ENCODE measurements at places on chromosomes 5 and 9.

- DNase-seq = no peak
These were observed 117.8 kb downstream of the TLR4 start for GRCh38 chr9:117821954-117822353.

DNA sequence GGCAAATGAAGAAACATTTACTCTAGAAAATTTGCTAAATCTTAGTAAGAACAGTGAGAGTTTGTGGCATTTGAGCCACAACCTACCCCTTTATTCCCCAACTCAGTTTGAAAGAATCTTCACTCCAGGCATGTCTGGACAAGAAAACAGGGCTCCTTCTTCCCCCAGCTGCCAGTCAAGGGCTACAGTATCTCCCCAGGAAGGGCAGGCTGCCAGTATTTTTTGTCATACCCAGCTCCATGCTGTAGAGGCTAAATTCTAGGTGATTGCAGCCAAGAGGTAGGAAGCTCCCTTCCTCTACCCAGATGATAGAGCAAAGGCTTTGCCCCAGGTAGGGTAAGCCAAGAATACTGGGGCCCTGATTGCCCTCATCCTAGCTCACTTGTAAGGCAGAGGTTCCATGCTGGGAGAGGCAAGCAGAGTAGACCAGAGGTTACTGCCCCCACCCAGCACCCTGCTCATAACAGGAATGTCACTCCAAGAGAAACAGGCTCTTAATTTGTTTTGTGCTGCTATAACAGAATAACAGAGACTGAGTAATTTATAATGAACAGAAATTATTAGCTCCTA is 20.0 kb upstream of the GRPEL2 start:
- no peak for DNase-seq

DNA sequence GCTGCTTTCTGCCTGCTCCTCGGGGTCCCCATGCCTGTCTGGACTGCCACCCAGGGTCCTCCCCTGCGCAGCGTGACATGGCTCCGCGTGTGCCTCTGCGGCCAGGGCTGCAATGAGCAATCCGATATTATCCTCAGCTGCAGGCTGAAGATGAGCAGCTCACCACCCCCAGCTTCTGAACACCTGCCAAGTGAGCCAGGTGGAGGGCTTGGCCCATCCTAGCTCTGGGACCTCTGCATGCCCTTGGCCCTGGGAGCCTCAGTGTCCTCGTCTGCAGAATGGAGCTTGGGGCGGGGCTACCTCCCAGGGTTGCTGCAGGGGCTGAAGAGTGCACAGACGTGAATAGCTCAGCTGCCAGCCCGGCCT is 4.1 kb upstream of the MYMK start:
- DNase-seq = no peak

- DNase-seq = peak; percentile 16
These were observed 24.7 kb downstream of the NR5A1 start for GRCh38 chr9:124482431-124483031.

DNA sequence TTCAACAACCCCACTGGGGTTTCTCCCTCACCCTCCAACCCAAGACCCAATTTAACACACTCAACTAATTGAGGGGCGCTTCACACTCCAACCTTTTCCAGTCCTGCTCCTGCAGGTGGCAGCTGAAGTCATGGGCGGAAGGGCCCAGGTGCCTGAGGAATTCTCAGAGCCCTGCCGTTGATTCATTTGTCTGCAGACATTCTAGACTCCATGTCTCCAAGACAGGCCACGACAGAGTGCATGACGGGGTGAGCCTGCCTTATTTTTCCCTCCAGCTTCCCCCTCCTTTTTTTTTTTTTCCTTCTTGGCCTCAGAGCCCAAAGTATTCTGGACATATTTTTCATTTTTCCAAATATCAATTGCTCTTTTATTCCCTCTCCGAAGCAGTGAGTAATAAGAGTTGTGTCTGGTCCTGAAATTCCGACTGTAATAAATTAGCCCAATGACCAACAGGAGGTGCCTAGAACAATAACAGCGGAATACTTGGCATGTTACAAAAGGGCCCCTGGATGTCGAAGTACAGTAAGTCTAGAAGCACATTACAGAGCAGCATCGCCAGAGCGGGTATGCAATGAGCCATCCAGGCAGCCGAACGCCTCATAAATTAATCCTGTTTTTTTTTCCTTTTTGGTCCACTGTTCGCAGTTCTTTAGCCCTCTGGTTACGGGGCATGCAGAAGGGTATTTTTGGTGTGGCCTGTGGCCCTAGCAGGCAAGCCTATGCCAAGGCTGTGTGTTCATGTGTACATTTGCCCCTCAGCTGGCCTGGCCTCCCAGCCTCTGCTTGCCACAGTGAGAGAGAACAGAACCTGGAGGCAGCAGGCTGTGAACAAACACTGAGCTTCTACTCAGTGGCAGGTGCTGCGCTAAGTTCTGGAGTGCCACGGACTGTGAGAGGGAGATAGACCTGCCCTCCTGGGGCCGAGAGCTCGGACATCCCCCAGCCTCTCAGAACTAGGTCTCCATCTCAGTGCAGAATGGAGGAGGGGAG is 8.6 kb upstream of the SMIM23 start:
- peak; percentile 68 for DNase-seq

GRCh38 chr5:388266-389196 is 54.4 kb upstream of the EXOC3 start:
- peak; percentile 24 for DNase-seq

DNA sequence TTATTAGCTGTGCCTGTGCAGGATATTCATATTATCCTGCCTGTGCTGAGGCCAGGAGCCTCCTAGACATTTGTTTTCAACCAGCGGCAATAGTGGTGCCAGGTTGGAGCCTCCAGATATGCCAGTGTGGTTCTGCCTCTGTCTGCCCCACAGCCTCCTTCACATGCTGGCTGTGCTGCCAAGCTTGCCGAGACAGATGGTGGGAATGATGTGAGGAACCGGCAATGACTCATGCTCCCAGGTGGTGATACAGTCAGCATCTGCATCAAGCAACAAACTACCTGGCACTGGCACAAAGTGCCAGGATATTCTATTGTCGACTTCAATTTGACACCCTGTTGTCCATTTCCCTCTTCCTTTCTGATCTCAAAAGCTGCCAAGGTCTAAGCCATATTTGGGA is 285.7 kb downstream of the CHSY3 start:
- no peak for DNase-seq

DNA sequence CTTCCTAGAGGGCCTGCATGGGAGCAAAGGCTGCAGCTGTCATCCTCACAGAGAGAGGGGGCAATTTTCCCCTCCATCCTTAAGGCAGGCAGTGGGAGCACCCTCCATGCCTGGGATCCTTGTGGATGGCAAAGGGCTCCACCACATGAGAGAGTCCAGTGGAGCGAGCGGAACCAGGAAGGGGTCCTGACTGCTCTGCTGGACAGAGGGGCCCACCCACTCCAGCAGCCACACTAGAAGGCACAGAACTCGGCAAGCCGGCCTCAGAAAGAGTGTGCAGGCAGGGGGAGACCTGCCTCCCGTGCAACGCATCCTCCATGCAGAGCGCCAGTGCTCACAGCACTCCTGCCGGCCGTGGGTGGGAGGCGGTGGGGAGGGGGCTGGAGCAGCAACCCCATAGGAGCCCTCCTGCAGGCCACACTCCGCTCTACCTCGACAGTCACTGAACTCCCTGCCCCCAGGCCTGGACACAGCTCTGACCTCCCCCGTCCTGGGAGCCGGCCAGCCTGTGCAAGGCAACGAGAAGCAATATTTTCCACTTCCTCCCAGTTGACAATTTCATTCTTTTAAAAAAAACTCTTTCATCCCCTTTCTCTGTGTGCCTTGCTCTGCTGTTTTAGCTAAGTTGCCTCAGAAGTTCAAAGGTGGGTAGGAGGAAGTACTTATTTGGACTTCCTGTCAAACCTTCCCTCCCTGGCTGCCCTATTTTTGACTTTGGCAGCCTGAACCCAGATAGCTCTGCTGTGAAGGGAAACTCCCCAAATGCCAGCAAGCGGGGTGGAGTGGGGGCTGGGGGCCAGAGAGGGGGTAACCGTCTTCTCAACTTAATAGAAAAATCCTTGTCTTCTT is 5.3 kb upstream of the LCP2 start:
- DNase-seq = peak; percentile 67

DNA sequence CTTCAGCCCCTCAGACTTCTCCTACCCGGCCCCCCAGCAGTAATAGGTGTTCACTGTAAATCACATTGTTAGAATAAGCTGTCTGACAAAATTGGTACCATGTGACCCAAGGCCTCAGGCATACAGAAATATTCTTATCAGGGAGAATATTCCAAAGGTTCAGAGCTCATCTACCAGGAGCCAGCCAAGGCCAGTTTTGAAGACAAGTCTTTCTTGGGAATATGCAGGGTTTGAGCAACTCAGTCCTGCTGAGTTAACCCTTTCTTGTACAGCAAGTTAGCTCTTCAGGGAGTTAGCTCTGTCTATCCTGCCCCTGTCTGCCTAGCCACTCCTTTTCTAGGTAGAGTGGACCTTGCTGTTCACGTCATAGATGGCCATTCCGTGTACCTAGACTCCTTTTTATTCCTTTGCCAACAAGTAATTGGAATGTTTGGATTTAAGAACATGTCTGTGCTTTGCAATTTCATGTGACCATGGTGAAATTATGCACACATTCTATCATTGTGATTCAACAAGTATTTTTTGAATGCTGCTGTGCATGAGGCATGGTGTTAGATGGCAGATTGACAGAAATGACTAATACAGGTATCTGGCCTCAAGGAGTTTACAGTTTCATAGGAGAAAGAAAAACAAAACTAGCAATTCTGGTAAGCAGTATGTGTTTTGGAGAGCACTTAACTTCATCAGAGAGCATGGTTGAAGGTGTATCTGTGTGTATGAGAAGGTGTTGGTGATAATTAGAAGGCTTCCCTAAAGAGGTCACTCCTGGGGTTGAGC is 22.6 kb downstream of the TGFBR1 start:
- no peak for DNase-seq

DNA sequence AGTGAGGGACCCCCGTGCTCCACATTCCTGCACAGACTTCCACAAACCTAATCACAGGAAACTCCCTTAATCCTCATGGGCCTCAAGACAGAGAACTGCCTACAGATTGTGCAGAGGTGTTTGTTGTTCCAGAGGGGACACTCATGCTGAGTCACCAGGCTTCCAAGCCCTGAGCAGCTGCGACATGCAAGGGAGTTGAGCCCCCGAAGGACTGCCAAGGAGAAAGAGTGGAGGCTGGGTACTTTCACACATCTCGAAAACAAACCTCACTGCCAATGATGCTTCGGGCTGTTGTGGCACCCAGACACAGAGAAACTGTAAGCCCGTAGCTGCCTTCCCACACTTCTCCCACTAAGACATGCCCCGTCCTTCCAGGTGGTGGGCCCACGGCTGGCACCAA is 480.8 kb downstream of the CDH12 start:
- DNase-seq = no peak

DNA sequence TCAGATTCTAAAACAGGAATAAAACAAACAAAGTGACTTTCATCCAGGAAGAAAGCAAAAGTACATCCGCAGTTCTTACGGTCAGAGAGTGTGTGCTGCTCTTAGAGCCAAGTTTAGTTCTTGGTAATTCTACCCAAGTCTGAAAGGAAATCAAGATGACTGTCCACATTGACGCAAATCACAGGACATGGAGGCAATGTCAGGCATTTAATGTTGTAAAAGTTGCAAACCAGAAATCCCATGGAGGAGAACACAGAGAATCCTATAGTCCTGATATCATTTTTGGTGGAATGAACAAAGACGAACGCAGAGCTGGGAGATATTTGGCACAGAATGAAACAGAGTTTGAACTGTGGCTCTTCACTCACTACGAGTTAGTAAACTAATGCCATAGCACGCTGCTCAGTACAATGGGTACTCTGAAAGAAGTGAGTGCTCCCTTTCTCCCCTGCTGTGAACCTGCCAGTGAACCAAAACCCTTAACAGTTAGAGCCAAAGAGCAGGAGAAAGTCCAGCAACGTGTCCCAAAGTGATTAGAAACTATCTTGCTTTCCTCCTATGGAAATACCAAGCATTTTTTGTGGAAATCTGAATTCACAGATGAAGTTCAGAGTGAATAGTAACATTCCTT is 74.3 kb downstream of the MUSK start:
- peak; percentile 38 for DNase-seq

DNA sequence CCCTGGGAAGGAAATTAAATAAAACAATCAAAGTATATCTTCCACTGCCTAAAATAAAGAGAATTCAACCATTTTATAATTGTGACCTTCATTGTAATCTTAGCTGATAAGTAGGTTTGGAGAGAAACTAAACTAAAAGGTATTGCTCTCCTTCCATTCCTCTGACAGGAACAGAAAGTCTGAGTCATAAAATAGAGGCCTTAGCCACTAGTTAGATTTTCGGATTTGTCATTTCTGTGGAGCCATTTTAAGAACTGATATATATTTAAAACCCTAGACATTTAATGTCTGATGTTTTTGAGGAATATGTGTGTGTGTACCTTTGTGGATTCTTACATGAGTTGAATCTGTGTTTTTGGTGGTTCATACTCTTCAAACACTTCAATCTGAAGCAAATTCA is 11.8 kb upstream of the TMC1 start:
- no peak for DNase-seq

GRCh38 chr9:117963493-117964090 is 259.4 kb downstream of the TLR4 start:
- no peak for DNase-seq

- DNase-seq = no peak
These were observed 144.7 kb upstream of the MPDZ start for GRCh38 chr9:13424204-13424603.

GRCh38 chr5:141780240-141780951 is 97.8 kb downstream of the PCDH1 start:
- no peak for DNase-seq

DNA sequence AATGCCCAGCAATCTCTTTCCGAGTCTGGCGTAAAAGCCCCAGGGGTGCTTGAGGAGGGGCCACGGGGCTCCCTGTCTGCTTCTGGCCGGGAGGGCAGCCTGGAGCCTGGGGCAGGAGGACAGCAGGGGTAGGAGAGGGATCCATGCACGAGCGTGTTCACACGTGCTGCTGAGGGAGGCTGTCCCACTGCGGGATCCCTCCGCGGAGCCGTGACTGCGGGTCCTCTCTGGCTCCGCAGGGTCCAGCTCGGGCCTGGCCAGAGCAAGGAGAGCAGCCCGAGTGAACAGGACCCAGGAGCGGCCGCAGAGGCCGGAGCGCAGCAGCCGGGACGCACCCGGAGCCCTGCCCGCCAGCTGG is 78.4 kb downstream of the ZNF354C start:
- DNase-seq = peak; percentile 26

DNA sequence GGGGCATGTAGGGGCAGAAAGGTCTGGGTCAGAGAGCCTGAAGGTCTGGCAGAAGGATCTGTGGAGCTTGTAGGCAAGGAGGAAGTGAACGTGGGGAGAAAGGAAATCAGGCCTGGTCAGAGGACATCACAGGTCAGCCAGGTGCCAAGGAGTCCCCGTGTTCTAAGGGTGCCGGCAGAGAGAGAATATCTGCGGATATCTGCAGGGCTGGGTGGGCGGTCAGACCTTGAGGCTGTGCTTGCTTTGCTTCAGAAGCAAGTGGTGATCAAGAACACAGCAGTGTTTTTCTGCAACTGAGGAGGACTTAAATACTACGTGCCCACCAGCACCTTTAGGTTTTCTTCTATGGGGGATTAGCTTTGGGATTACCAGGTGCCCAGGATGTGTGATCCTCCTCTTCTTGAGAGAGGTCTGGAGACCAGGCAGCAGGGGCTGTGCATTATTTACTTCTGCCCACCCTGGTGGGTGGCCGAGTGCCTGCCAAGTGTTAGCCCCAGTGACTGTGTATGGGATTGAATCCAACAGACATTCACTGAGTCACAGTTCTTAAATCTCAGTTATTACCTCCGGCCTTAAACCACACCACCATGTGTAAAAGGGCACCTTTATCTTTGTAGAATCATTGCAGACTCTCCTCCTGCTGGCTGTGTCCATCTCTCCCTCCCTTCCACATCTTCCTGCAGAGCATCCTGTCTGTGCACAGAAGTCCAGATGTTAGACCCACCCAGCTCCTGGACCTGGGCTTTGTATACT is 12.5 kb upstream of the SHB start:
- DNase-seq = no peak
